ENCODE measurements at places on chromosomes 2 and 18.

DNA sequence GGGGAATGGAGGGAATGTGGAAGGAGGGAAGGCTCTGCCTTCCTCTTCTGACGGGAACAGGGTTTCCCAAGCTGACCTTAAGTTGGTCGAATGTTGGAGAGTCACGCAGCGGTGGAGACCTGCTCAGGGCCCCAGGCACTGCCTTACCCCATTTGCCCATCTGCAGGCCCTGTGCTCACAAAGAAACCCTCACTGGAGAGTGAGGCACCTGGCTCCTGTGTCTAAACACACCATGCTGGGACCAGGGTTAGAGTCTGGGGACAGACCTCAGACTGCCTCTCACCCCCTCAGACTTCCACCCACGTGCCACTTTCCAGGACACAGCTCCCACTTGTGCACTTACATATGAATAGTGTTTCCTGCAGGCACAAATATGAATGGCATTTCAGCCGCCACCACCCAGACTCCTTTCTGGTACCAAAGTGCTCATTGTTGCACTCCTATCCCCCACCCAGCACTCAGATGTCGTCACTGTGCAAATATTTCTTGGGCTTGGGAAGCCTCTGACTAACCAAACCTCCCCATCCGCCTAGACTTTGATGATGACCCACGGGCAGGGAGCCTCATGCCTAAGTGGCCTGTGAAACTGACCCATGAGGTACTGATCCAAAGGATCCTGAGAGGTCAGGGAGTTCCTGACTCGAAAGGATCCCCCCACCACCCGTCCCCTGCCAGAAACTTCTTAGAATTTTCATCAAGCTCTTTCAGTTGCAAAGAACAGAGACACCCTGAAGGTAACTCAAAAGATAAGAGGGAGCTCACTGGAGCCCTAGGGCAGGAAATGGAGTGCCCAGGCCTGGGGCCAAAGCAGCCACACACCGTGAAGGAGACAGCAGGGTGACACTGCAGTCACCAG, 78.3 kb downstream of the STPG4 start:
- no peak for DNase-seq

GRCh38 chr2:14011190-14011589, 621.3 kb upstream of the LRATD1 start:
- DNase-seq, result no peak

DNA sequence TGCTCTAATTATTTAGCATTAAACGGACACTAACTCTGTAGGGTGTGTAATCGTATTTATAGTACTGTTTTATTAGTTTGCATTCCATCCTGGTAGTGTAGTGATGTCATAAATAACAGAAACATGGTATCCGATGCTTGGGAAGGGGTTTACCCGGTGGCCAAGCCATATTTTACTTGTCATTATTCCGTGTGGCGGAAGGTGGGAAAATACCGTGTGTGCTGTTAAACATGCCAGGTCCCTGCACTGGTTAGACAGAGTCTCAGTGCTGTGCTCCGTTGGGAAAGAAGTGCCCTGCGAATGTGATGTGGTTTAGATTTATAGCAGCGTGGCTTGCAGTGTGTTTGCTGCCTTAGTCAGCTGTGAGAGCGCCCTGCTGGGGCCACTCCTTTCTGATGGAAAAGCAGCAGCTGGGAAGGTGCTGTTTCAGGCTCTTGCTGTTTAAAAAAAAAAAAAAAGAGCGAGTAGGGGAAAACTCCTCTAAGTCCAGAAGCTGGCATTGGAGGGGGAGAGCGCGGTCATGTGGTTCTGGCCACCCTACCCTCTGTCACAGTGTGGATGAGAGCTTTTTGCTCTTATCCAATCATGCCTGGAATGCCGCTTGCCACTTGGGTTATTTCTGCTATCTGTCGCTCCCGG, 211.0 kb downstream of the NEDD4L start:
- peak; percentile 74 for DNase-seq

DNA sequence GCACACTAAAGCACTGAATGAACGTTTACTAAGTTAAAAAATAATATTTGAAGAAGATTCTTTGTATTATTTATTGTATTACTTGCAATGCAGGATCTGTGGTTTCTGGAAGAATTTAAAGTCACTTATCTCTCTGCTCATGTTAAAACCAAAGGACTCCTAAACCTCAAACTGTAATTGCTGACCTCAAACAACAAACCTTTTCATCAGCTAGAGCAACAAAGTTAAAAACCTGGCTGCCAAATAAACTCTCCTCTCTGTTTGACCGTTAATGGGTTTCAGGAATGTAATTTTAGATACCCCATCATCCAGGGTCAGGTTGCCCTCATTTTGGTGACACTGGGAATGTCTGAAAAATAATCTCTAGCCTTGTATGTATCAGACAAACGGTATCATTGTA, 239.1 kb downstream of the TGIF1 start:
- no peak for DNase-seq

- no peak for DNase-seq
Observed at GRCh38 chr2:202847693-202848524, 23.7 kb downstream of the ICA1L start.

- DNase-seq, result no peak
Observed at GRCh38 chr2:232111551-232111950, 150.0 kb downstream of the DIS3L2 start.

- DNase-seq, result no peak
Observed at GRCh38 chr2:3411103-3411502, 31.6 kb downstream of the TRAPPC12 start.

Measured in femur (tissue), 1 donor.